ENCODE measurements at places on chromosomes 11 and 22.

- no peak for DNase-seq
Measured at GRCh38 chr11:76629853-76630599, 40.5 kb downstream of the LRRC32 start.

DNA sequence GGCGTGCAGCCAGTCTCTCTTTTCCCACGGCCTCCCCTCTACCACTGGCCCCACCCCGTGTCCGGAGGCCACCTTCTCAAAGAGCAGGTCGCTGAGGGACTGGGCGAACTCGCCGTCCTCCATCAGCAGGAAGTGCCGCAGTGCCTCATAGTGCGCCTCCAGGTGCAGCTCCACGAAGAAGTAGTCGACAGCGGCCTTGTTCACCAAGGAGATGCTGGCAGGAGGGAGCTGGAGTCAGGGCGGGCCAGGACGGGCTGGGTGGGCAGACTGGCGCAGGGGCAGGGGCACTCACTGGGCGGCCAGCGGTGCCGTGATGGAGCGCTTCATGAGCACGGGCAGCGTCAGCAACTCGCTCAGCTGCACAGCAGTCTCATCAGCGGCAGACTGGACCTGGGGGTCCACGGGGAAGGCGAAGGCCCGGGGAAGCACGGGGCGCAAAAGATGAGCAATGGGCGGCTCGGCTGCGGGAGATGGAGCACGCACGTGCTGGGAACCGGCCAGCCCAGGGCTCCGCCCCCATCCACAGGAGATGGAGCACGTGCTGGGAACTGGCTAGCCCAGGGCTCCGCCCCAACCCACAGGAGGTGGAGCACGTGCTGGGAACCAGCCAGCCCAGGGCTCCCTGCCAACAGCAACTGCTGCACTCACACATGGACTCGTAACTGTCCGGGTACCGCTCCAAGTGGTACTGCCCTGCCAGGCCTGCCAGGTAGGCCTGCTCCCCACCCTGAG is 18.4 kb downstream of the SELENOO start:
- no peak for DNase-seq

GRCh38 chr11:120207512-120207911 is 3.3 kb upstream of the OAF start:
- DNase-seq: no peak

DNA sequence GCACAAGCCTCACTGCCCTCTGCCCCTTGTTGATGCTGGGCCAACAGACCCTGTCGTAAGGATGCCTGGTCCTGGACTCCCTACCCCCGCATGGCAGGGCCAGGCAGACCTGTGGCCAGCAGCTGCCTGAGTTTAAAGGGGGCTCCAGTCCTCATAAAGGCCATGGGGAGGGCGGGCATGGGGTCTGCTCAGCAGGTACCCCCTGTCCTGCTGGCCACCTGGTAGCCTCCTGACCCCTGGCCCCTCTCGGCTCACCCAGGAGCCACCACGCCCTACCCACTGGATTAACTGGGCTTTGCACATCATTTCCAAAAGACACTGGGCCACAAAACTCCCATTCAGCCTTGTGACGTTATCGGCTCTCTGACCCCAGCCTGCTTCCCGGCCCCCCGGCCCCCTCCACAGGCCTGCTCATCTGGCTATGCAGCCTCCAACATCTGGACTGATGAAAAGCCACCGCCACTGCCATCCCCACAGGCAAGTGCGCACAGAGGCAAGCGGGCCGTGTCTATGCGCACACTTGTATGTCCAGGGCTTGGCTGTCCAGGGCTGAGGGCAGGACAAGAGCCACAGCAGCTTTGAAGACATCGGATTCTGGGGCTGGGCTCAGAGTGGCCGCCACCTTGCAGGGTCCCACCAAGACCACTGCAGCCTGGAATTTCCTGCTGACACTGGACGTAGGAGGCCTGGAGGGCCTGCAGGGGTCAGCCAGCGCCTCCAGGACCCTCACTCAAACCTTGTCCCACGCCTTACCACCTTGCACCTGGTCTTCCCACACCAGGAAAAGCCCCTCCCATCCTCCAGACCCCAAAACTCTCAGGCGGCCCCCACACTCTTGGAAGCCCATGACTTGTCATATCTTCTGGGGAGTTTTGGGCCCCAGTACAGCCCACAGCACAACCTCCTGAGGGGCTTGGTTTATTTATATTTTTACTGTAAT is 48.7 kb downstream of the IGF2 start:
- DNase-seq: no peak

- DNase-seq: no peak
Measured at GRCh38 chr11:32079553-32079952, 11.3 kb upstream of the RCN1 start.

- DNase-seq: no peak
Measured at GRCh38 chr11:97202613-97203292, 812.9 kb downstream of the JRKL start.

DNA sequence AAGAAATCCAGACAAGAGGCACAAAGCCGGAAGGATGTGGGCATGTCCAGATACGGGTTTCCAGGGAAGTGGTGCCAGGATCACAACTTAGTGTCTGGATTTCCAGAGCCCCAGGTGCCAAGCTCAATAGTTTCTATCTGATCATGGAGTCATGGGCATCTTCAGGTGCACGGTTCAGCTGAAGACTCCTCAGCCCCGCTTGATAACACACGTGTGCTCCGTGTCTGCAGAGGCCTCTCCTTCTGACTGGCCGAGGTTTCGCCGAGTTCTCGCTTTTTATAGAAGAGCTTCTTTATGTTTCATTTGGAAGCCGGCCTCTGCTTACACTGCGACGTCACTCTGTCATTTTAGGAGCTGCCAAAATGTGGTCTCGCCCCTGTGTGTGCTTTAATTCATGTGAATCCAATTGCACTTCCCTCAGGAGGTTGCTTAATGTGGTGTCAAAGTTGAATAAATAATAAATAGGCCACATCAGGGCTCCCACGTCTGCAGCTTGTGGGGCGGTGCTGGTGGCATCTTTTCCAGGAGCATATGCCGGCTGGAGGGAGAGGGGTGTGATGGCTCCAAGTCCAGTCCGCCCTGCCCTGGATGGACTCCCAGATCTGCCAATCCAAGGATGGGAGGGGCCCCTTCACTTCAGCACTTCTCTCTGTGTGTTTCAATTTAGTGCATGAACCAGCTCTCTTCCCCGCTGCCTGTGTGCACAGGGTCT is 1410.8 kb downstream of the TBC1D22A start:
- DNase-seq: no peak

- DNase-seq: no peak
Measured at GRCh38 chr11:120471131-120471530, 40.4 kb upstream of the GRIK4 start.

DNA sequence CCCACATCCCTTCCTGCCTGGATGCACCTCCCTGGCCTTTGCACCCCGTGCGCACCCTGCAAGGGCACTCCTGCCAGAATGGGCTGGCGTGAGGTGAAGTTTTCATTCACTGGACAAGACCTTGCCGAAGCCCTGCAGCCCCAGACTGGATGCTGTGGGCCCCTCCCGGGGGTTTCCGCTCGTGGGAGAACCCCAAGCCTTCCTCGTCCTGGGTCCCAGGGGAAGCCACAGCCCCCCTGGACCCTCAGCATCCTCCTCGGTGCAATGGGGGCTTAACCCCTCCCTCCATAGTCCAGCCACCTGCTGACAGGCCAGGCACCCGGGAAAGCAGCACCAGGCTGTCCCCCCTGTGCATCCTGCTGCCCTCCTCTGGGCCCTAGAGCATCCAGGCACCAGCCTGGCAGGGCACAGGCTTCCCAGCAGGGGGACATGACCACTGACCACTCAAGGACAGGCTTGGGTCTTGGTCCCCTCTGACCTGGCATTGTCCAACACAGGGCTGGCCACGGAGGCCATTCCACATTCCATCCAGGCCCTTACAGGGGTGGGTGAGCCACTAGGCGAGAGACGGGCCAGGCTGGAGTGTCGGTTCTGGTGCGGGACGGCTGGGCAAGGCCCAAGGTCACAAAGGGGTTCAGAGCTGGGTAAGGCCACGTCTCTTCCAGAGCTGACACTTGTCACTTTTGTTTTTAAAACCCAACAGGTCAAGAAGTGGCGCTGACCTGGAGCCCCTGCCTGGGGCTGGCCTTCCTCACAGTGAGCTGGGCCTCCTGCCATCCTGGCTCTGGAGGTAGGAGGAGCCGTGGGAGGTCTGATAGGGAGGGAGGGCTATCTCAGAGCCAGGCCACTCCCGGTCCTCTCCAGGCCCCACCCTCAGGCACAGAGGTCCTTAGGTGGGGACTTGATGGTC is 41.5 kb upstream of the PPARA start:
- no peak for DNase-seq

GRCh38 chr11:74984730-74985129 is 4.0 kb upstream of the NEU3 start:
- DNase-seq: no peak

DNA sequence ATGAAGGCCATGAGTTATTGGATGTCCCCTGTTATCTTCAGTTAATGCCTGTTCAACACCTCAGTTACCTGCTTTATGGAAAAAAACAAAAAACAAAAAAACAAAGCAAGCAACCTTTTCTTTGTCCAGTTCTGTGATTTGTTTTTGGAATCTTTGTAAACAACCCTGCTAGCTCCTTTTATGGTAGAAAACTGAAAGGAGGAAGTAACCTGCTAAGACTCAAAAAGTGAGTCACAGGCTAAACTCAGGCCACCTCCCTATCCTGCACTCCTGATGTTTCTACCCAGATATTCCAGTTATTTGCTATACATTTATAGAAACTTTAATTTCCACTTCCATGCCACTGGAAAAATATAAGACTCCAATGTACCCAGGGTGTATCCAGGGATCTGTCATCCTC is 20.6 kb upstream of the TLCD5 start:
- no peak for DNase-seq

GRCh38 chr11:88629496-88629895 is 292.0 kb upstream of the CTSC start:
- no peak for DNase-seq

DNA sequence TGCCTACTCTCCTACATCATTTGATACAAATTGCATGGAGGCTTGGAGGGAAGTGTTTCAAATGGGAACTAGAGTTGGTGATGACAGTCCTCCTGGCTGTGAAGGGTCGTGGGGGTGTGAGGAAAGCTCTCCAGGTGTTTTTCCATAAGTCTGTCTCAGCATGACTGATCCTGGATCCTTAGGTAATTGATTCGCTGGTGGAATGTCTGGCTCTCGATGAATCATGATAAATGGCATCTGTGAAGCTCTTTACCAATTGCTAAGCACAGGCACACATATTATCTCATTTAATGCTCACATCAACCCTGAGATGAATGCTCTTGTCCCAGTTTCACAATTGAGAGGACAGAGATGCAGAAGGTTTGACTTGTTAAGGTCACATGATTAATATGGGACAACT is 107.5 kb downstream of the PKNOX2 start:
- no peak for DNase-seq

- no peak for DNase-seq
Measured at GRCh38 chr11:1005928-1006327, 30.6 kb downstream of the MUC6 start.

DNA sequence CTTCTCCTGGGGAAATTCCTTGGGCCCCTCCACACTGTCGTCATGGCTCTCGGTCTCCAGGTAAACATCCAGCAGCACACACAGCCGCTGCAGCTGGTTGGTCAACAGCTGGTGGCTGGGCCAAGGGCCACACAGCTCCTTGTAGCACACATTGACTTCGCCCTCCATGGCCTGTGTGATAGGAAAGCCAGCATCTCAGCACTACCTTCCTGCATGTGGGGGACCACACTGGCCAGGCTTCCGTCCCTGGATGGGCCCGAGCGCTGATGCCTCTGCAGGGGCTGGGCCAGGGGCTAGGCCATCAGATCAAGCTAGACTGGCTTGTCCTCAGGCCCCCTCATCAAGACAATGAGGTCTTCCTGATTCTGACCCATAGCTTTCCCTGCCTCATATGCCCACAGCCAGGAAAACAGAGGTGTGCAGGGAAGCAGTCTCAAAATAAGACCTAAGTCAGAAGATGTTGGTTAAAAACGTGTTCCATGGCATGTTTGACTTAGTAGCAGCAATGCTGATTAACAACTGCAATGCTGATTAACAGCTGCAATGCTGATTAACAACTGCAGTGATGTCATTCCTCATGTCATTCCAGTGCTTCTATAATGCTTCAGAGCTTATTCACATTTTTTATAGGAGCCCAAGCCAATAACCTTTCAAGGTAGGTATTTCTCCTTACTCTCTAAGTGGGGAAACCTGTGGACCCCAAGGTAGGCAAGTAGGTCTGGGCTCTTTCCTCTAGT is 31.3 kb downstream of the NEFH start:
- DNase-seq: no peak

DNA sequence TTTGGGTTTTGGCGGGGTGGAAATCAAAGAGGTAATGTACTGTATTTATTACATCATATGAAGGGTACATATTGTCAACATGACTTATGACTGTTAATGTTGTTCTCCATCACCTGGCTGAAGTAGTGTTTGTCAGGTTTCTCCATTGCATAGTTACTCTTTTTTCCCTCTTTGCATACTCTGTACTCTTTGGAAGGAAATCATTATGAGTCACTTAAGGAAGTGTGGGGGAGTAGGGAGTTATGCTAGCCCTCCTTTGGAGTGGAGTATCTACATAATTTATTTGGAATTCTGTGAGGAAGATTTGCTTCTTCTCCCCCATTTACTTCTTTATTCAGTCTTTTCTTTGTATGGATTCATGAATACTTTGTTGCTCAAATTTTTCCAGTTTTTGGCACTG is 3.6 kb upstream of the PGR start:
- no peak for DNase-seq

DNA sequence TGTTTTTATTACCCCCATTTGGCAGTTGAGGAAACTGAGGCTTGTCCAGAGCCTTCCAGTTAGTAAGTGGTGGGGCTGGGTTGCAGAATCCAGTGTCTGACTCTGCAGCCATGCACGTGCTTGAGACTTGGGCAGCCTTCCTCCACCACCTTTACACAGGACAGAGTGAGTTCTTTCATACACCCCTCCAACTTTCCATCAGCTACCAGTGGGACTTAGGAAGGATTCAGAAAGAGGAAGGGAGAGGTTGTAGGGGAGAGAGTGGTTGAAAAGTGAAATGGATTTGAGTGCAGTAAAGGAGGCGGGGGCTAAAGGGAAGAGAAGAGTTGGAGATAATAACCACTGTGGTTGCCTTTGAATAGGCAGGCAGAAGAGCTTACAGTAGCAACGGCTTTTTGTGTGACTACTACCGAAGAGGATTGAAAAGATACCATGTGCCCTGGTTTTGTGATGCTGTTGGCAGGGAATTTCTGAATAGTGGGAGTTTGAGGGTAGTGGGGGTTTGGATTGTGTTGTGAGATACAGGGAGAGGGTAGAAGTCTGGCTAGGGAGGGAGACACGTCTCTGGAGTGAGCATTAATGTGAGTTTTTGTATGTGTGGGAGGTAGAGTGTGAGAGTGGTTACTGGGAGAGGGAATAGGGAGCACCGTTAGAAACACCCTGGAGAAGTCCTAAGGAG is 1.7 kb downstream of the UVRAG start:
- no peak for DNase-seq
